ENCODE measurements at places on chromosomes 1 and 21. TPM values are rescaled to one million over a fixed set of nuclear protein-coding genes. Genes with fewer than 3 reads are reported as not detected.

SAMD11 gene
- total RNA-seq: 46.2 TPM

NMNAT2 gene
- total RNA-seq: 76.4 TPM

OR2T11 gene
- total RNA-seq: not detected

RPE65 gene
- not detected for total RNA-seq

SPTA1 gene
- total RNA-seq: not detected

GRCh38 chr1:99264201-99265021 lies at the start of gene PLPPR4:
PLPPR4 (plus strand) TSS chr1:99264492; CDS start chr1:99264594, 102 bp downstream.
- DNase-seq: peak; percentile 78

DNA sequence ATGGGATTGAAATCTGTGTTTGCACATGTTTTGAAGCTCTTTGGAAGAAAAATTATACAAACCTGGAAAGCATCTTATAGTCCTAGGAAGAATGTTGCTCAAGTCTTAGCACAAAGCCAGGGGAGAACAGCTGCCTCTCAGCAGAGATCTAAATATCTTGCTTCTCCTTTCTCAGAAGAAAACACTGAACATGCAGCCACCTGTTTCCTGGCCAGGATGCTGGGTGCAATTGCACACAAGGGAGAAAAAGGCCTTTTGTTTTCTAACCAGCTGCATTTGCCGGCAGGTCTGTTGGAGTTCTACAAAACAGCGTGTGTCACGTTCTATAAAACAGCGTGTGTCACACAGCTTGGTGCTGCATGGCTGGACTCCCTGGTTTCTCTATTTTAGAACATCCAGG lies 259.6 kb upstream of the PLD5 start:
- DNase-seq: no peak

GRCh38 chr1:223780949-223781348 lies 64.8 kb downstream of the TP53BP2 start:
- DNase-seq: no peak

DNA sequence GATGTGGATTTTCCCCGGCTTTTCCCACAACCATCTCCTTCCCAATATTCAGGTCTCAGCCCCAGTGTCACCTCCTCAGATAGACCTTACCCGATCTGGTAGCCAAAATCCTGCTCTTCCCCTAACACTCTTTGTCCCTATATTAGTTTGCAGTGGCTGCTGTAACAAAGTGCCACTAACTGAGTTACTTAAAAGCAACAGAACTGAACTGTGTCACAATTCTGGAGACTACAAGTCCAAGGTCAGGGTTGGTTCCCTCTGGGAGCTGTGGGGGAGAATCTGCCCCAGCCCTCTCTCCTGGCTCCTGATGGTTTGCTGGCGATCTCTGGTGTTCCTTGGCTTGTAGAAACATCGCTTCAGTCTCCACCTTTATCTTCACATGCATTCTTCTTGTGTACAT lies 64.0 kb downstream of the NENF start:
- DNase-seq: no peak

DNA sequence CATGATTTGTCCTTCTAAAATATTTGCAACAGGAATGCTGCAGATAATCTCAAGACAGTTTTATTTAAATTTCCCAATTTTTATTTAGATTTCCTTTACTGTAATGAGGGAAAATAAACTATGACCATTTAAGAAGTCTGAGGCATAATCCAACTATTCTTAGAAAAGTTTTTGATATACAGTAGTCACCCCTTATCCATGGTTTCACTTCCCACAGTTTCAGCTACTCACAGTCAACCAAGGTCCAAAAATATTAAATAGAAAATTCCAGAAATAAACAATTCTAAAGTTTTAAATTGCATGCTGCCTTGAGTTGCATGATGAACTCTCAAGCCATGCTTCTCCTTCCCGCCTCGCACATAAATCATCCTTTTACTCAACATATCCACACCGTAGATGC lies 33.3 kb downstream of the TOR3A start:
- DNase-seq: no peak

DNA sequence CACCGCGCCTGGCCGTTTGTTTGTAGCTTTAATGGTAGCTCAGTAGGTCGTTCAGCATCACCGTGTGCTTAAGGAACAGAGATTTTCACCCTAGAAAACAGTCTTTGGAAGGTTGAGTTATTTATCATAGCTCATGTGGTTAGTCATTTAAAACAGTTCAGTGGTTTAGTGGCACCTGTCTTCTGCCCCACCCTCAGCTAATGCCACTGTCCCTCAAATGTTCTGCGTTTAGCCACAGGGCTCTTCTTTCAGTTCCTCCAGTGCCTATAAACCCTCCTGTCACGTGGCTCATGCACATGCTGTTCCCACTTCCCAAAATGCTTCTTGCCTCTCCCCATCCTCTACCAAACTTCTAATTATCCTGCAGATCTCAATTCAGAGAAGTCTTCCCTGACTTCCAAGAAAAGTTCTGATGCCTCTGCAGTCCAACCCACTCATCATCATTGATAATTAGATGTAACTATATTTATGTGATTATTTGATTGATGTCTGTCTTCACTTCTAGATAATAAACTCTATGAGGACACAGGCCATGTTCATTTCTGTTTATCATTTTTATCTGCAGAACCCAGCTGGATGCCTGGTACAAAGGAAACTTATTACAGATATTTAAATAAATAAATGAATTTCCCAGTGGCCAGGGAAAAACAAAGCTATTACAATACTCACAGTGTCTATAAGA lies 14.4 kb upstream of the DIPK1A start:
- DNase-seq: no peak

- no peak for DNase-seq
These were observed 29.9 kb upstream of the HJV start for GRCh38 chr1:146051452-146051851.

GRCh38 chr1:58850636-58851035 lies 66.8 kb upstream of the JUN start:
- DNase-seq: no peak

DNA sequence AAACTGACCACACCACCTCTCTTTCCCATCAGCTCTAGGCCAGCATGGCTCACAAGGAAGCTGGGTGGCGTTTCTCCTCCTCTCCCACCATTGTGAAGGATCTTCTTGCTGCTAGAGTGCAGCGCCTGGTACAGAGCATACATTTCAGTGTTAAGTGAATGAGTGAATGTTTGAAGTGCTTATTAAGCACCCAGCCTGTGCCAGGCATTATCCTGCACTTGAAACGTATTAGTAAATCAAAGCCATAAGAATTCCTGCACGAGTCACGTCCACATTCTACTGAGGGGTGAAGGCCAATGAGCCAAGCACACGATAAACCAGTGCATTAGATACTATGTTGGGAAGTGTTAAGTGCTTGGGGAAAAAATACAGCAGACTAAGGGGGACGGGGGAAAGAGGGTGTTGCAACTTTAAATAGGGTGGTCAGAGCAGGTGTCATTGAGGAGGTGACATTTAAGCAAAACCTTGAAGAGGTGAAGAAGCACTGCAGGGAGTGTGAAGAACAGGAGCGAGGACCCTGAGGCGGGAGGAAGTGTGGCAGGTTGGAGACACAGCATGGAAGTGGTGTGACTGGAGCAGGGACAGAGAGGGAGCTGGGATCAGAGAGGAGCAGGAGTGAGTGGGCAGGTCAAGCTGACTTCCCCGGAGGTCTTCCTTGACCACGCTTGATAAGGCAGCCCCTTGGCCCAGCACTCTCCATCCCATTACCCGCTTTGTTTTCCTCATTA lies 48.5 kb upstream of the LRRN2 start:
- DNase-seq: no peak

DNA sequence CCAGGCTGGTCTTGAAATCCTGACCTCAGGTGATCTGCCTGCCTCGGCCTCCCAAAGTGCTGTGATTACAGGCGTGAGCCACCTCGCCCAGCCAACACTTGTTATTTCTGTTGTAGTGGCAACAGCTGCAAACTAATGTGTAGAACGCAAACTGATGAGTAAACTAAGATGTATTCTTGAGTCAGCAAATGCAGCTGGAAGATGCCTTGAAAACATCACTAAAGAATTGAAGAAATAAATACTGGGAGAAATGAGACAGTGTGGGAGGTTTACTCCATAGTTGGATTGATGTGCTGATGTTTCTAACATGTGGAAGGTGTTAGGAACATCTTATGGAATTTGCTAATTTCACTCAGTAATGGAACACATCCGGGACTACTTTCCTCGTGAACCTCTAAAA lies 61.3 kb upstream of the KCNE2 start:
- DNase-seq: no peak

DNA sequence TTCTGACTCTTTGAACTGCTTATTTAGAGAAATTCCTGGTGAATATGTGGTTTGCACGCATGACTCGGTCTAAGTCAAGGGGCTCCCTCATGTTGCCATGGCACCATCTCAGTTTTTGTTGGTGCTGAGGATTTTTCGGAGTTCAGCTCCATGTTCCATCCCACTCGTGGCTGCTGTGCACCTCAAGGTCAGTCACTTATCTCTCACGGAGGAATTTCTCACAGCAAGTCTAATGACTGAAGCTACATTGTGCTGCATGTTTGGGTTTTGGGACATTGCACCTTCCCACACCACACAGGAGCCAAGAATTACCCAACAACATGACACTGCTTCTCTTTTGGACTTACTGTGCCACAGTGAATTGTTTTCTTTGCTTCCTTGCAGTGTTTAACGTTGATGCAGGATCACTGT lies 269.9 kb downstream of the NCAM2 start:
- no peak for DNase-seq

DNA sequence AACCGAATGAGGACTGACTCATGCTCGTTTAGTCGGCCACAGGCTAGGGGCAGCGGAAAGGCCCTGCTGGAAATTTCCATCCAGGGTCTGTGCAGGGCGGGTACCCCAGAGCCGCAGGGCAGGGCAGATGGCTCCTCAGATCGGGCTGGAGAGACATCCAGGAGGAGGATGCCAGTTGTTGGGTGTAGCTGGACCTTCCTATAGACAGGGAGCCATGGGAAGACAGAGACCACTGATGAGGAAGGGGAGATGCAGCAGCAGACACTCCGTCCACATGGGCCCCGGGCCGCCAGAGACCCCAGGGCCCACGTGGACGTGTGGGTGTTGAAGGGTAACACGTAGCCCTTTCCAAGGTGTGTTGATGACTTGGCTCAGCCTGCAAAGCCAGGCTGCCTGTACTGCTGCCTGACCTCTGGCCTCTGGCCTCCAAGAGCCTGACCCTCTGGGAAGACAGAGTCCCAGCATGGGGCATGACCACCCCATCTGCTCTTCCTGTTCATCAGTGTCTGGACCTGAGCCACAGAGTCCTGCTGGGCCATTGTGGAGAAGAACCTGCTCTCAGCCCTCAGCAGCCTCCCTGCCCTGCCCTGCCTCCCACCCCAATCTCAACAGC lies 4.8 kb downstream of the GNG4 start:
- no peak for DNase-seq

GRCh38 chr1:208781391-208782045 lies 537.3 kb upstream of the PLXNA2 start:
- DNase-seq: no peak

DNA sequence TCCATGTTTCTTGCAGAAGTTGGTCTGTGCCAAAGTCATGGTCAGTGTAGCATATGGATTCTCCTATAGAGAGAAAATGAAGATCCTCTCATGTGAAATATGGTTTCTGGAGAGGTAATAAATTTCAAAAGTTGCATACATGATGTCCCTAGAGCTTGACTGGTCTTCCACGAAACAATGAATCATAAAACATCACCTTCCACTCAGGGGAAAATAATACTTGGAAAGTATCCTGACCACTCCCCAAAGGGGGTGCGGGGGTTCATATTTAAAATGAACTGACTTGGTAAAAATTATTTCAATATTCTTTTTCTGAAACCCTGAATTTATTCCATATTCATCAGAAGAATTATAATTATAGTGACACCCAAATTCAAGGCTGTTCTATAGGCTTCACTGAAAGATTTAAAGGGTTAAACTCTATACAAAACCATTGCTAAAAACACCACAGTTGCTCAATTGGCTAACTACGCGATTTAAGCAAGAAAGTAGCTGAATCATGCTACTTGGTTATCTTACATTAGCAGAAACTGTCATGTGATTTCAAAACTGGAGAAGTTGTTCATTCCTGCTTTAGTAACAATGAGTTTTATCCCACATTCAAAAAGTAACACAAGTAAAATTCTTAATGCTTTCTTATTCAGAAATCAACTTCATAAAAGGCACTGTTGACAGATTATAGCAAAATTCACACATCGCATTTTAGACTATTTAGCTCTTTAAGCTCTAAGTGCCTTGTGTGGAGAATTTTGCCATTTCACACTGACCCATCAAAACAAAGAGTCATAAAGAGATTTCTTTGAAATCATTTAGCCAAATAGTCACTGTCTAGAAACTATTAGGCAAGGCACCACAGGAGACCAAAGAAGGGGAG lies 5.3 kb downstream of the CREG1 start:
- DNase-seq: no peak

DNA sequence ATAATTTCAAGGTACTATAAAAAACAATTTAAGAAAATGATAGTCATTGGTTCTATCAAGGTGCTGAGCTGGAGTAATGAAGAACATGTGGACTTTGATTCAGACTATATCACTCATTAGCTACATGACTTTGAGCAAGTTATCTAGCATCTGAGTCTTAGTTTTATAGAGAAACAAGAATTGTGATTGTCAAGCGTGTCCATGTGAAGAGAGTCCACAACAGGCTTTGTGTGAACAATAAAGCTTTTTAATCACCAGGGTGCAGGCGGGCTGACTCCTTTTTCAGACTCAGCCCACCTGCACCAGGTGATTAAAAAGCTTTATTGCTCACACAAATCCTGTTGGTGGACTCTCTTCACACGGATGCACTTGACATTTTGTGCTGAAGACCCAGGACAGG lies 26.6 kb upstream of the DMRTB1 start:
- no peak for DNase-seq

GRCh38 chr1:168947041-168947440 lies 159.4 kb upstream of the ATP1B1 start:
- DNase-seq: no peak

DNA sequence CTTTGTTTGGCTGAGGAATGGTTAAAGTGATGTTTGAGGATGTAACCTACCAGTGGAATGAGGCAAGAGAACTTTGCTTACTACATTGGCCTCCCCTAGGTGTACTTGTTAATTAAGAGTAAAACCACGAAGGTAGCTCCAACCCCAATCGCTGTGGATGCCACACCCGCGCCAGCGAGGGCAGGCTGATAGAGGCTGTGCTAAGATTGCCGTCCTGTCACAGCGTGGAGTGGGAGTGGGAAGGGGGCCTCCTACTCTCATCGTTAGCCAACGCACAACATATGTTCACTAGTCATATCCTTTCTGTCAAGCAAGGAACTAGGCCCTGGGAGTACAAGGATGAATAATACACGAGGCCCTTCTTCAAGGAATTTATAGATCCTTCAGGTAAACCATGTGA lies 99.6 kb downstream of the RUNX1 start:
- DNase-seq: no peak

DNA sequence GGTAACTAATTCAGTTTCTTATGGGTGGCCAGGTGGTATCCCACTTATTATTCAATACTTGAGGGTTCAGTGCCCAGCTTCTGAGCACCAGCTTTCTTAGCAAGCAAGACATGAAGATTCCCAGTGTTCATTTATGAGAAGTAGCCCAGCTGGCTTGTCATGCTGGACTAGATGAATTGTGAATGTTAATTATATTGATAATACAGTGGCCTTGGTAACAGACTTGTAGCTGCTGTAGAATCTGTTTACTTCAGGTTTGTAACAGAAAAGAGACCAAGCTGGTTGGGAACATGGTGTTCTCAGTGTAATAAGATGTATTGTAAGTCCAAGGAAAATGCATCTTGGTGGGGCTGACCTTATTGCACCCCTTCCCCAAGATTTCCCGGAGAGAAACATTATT lies 10.1 kb downstream of the AHCYL1 start:
- no peak for DNase-seq

GRCh38 chr1:92210701-92211100 lies 7.0 kb upstream of the C1orf146 start:
- no peak for DNase-seq

All from glutamatergic neuron (in vitro differentiated cells).